KBM-7 (cell line): ENCODE measurements at places on chromosomes 7 and 10.

DNA sequence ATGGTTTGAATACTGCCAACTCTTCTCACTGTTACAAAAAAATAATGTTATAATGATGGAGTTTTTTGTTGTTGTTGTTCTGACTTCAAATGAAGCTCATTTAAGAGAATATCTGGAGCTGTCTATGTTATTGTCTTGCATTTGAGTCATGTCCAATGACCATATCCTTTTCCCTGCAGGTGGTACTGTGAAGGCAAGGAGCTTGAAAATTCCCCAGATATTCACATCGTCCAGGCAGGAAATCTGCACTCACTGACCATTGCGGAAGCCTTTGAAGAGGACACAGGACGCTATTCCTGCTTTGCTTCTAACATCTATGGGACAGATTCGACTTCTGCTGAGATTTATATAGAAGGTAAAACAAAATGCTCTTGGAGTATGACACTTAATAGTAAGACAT is 33.5 kb downstream of the MYPN start:
- DNase-seq, result no peak

- DNase-seq, result no peak
These were observed 44.4 kb downstream of the MRPS24 start for GRCh38 chr7:43824963-43825362.

GRCh38 chr7:98797150-98797549 is 72.7 kb downstream of the TMEM130 start:
- DNase-seq, result no peak

DNA sequence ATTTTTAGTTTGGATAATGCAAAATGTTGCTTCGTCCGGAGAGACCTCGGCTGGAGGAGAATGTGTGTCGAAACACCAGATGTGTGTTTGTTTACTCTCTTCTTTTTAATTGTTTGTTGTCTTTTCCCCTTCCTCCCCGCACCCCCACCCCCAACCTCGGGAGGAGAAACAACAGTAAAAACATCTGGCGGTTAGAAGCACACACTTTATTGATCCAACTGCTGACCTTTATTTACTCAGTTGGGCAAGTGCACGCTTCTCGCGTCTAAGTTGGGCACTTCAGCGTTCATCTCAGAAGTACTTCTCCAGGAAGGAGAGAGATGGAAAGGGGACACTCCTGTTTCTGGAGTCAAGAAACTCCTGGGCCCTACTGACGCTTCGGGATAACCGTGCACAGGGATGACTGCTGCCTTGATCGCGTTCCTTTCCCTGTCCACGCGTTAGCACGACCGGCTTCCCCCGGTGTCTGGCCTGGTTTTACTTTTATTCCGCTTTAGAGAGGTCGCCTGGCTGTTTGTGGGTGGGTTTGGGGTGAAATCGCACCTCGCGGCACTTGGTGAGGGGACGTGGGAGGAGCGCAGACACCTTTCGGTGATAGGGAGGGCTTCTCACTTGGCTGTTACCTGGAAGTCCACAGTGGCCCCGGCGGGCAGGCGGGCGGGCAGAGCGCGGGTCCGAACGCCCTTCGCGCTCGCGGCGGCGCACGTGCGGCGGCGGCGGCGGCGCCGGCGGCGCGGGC is 168.3 kb upstream of the PPP1R3A start:
- DNase-seq, result peak; percentile 66

DNA sequence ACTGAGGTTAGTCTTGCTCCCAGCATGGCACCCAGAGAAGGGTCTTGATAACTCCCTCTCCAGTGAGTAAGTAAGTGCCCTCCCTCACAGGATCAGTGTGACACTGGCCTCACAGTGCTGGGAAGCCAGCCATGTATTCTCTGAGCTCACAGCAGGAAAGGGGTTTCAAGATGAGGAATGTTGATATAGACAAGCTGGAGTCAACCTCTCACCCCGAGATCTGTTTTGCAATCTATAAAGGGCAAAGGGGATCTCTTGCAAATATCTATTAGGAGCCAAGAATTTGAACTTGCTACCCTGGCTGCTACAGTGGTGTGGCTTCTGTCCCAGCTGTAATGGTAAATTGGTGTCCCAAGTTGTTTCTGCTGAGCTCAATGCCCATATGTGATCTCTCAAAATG is 70.2 kb upstream of the ADAM12 start:
- DNase-seq, result no peak

GRCh38 chr10:90141791-90142190 is 440.4 kb downstream of the KIF20B start:
- DNase-seq, result no peak

- no peak for DNase-seq
These were observed 54.6 kb downstream of the STK32C start for GRCh38 chr10:132253092-132253687.

DNA sequence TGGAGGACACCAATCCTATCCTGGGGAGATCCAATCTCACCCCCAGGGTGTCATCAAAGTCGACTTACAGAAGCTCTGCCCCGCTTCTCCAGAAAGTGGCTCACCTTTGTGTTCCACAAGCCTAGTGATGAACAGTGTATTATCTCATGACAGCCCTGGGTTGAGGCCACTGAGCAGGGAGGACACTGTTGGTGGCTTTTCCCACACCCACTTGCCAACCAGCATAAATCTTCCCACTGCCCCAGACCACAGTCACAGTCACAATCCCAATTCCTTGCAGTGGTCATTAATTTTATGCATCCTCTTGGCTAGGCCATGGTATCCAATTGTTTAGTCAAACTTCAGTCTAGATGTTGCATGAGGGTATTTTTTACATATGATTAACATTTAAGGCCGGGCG is 18.4 kb downstream of the TNS3 start:
- no peak for DNase-seq

- DNase-seq, result no peak
These were observed 1.8 kb upstream of the ZNF503 start for GRCh38 chr10:75403144-75403938.

- no peak for DNase-seq
These were observed 76.0 kb upstream of the DNAAF5 start for GRCh38 chr7:650339-651031.

GRCh38 chr7:42046483-42046882 is 190.5 kb downstream of the GLI3 start:
- DNase-seq, result no peak

DNA sequence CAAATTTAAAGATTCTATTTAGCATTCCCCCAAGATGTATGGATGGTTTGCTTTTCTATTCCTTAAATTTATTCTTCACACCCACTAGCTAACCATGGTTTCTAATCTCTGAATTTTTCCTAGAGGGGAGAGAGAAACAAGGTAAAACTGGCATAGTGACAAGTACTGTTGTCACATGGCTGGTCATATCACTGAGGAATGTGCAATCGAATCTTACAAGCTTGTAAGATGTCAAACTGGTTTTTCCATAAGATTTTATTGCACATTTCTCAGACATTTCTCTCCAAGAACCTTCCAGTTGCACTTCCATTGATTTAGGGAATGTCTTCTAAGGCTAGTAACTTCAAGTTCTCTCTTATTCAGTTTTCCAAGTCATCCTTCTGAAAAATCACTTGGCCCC is 89.8 kb downstream of the MBL2 start:
- no peak for DNase-seq

GRCh38 chr7:154503962-154504550 is 451.9 kb downstream of the DPP6 start:
- peak; percentile 39 for DNase-seq

- no peak for DNase-seq
These were observed 59.4 kb downstream of the CALCR start for GRCh38 chr7:93515144-93515543.

GRCh38 chr10:44647877-44648542 is 263.1 kb upstream of the CXCL12 start:
- DNase-seq, result no peak

GRCh38 chr7:156222611-156223010 is 410.3 kb upstream of the SHH start:
- DNase-seq, result no peak

- DNase-seq, result peak; percentile 20
These were observed 588 bp upstream of the PAOX start for GRCh38 chr10:133378251-133379096.

- DNase-seq, result no peak
These were observed 82.2 kb upstream of the GPR141 start for GRCh38 chr7:37601321-37601720.

GRCh38 chr10:66218981-66219587 is 706.8 kb upstream of the LRRTM3 start:
- no peak for DNase-seq

DNA sequence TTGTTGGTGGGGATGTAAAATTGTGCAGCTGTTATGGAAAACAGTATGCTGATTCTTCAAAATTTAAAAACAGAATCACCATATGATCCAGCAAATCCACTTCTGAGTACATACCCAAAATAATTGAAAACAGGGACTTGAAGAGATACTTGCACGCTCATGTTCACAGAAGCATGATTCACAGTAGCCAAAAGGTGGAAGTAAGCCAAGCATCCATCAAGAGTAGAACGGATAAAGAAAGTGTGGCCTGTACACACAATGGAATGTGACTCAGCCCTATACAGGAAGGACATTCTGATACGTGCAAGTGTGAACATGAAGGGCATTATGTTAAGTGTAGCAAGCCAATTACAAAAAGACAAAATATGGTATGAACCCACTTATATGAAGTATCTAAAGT is 696.7 kb upstream of the CELF2 start:
- no peak for DNase-seq

- no peak for DNase-seq
These were observed 30.0 kb upstream of the MSRB2 start for GRCh38 chr10:23065181-23065948.

GRCh38 chr7:18655912-18656311 is 160.4 kb downstream of the HDAC9 start:
- DNase-seq, result no peak

- no peak for DNase-seq
These were observed 15.0 kb upstream of the MCM10 start for GRCh38 chr10:13146379-13146778.

DNA sequence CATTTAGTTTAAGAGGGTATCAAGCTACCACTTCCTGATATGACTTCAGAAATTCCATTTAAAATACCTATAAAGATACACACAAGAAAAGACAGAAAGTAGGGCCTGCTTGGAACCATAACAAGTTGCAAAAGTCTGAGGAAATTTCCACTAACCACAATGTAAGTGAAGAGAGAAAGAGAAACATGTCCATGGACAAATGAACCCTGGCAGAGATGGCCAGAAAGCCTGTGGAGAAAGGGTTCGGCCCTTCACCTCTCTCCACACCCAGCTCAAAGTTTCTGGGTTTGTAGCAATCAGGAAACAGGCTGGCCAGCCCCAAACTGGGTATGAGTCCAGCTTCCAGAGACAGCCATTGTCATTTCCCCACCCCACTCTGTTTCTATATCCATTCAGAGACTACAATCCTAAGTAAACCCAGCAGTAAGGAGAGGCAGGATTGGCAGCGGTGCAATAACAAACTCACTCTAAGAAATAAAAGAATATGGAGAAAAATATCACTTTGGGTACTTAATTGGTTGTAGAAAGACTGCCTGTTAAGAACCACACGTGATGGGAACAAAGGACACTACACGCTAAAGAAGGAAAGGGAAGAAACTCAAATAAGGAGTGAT is 71.1 kb downstream of the STK17A start:
- DNase-seq, result no peak

GRCh38 chr10:804787-805619 is 115.5 kb upstream of the DIP2C start:
- no peak for DNase-seq

- no peak for DNase-seq
These were observed 2.8 kb downstream of the WAPL start for GRCh38 chr10:86518781-86519180.

GRCh38 chr10:101322266-101323108 is 31.5 kb upstream of the BTRC start:
- no peak for DNase-seq

DNA sequence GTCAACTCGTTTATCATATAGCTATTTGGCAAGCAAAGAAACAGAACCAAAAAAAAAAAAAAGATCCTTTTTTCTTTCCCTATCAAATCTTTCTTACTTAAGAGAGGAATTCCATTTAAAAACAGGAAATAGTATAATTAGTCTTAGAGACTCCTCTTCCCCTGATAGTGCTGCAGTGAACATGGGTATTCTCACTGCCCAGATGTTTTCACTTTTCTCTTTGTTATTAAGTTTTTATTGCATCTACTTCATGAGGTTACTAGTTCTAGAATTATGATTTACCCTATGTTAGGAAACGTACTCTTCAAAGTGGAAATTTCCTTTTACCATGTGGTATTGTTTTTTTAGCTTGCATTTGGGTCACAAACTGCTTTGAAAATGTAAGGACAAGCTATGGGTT is 8.5 kb downstream of the CASP2 start:
- peak; percentile 37 for DNase-seq

GRCh38 chr10:50503661-50504320 is 120.0 kb downstream of the SGMS1 start:
- DNase-seq, result no peak

- no peak for DNase-seq
These were observed 74.0 kb upstream of the NANOS1 start for GRCh38 chr10:118955531-118955930.

DNA sequence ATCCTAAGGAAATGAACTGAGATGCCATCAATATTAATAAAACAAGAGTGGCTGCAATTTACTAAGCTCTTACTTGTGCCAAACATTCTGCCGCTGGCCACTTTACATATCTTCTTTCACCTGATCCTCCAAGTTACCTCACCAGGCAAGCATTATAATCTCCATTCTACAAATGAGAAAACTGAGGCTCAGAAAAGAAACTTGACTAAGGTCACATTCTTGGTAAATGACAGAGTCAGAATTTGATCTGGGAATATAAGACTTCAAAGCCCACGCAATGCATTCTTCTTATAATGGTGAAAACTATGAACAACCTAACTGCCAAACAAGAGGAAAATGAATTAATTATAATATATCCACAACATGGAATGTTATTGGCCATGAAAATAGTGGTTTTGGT is 46.1 kb upstream of the SMNDC1 start:
- DNase-seq, result no peak

GRCh38 chr10:51447119-51447518 is 252.3 kb downstream of the CSTF2T start:
- no peak for DNase-seq

DNA sequence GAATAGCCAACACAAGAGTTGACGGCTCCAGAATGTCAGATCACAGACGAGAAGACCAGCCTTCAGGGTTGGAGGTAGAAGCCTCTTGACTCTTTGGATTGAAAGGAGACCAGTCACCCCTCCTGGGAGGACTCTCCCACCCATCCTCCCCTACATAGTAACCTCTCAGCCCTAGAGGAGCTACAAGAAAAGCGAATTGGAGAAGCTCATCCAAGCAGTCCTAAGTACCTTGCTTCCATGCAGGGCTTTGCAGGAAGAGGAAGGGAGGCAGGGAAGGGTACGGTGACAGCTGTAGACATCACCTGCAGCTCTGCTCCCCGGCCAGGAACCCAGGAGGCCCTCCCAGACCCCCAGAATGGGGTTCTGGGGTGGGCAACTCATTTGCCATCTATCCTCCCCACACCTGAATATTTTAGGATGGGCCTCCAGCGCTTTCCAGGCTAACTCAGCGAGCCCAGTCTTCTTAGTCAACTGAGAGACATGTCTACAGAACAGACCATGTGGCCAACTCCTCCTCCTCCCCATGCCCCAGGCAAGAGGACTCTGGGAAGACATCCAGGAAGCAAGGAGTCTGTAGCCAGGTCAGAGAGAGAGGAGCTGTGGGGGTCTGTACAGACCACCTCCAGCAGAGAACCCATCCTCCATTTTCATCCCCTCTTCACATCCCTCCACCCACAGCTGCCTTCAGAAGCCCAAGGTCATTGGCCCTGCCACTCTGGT is 55.6 kb upstream of the LBX1 start:
- DNase-seq, result no peak

GRCh38 chr10:113267619-113268562 is 285.0 kb upstream of the HABP2 start:
- no peak for DNase-seq
